ENCODE measurements at places on chromosomes 7 and 10. TPM values are rescaled to one million over a fixed set of nuclear protein-coding genes. Genes with fewer than 3 reads are reported as not detected.
A peak's percentile ranks its signal among the peaks of the same experiment; 100 is the strongest.

Gene ZNRF2
- total RNA-seq = 10.5 TPM

GRCh38 chr7:64890761-64891362 is 12.2 kb upstream of the ZNF273 start:
- no peak for DNase-seq

Gene KCNMA1
- not detected for total RNA-seq

- DNase-seq = no peak
Measured at GRCh38 chr10:75408509-75408875, 6.9 kb upstream of the ZNF503 start.

Gene PLAU
- total RNA-seq = 0.27 TPM

Gene AMPH
- total RNA-seq = not detected

Gene LIPK
- total RNA-seq = not detected

GRCh38 chr10:60870803-60871202 is 73.2 kb downstream of the RHOBTB1 start:
- DNase-seq = no peak

DNA sequence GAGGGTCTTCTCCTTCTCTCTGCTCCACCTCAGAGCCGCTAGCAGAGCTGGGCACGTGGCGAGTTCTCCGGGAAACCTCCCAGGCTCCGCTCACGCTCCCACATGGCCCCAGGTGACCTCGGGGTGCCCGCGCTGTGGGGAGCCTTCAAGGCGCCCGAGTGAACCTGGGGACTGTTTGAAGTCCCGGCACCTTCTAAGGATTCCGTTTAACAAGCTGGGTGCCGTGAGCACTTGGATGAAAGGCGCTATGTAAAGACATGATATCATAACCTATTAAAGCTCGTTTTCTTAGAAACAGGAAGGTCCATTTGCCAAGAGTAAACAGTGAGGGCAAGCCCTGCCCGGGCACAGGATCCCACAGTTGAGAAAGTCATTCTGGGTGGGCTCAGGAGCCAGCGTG is 15.8 kb upstream of the MYL10 start:
- no peak for DNase-seq

DNA sequence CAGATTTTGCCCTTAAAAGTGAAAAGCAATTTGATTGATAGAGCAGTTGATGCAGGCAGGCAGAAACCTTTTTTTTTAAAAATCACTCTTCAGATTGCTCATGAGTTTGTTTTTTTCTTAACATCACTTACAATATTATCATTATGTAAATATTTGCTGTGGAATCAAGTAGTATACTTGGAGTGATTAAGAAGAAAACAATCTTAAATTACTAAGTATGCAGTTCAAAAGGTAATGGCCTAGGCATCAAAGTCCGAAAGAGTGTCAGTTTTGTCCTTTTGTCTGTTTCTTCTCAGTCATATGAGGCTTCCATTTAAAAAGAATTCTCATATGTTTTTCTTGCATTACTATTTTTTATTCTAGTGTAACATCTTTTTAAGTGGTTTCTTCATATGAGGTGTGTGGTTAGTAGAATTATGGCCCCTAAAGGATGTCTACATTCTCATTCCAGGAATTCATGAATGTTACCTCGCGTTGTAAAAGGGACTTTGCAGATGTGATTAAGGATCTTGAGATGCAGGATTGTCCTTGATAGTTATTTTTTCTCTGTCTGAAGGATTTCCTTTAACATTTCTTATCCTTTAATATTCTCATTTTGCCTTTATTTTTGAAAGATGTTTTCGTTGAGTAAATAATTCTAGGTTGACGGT is 44.0 kb downstream of the BICC1 start:
- DNase-seq = no peak

GRCh38 chr10:7428673-7429350 is 18.0 kb upstream of the SFMBT2 start:
- DNase-seq = no peak

GRCh38 chr10:16867556-16867955 is 50.3 kb upstream of the RSU1 start:
- no peak for DNase-seq

Gene DRGX
- not detected for total RNA-seq

GRCh38 chr10:22977751-22978150 is 49.9 kb downstream of the ARMC3 start:
- DNase-seq = no peak

Gene EN2
- total RNA-seq = not detected

Gene MAT1A
- not detected for total RNA-seq

DNA sequence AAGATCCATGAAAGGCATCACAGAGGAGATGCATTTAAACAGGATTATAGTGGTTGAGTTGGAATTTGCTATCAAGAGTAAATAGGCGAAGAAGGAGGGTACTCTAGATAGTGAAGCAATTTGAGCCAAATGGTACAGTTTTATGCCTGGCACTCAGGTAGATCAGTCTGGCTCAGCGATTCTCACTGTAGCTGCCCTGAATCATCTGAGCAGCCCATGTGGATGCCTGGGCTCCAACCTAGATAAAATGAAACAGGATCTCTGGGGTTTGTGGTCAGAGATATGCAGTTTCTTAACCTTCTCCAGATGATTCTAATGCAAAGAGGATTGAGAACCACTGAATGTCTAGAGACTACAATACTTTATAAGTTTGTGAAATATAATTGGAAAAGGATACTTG is 282.0 kb upstream of the FZD1 start:
- DNase-seq = no peak

DNA sequence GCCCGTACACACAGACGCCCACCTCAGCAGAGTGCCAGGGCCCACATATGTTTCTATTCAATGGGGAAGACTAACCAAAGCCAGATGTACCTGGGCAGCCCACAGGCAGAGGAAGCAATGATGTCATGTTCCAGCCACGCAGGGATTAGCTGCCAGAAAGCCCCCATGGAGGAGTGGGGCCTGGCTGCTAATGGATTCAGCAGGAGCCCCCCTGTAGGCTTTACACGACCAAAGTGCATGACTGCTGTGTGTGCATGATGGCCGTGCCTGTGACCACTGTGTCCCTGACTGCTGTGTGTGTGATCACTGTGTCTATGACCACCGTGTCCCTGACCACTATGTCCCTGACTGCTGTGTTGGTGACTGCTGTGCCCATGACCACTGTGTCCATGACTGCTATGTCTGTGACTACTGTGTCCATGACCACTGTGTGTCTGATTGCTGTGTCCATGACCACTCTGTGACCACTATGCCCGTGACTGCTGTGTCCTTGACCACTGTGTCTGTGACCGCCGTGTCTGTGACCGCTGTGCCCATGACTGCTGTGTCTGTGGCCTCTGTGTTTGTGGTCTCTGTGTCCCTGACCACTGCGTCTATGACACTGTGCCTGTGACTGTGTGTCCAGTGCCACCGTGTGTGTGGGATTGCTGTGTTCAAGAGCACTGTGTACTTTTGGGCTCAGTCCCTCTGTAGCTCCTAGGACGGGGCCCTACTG is 409.3 kb downstream of the RPS24 start:
- DNase-seq = no peak

DNA sequence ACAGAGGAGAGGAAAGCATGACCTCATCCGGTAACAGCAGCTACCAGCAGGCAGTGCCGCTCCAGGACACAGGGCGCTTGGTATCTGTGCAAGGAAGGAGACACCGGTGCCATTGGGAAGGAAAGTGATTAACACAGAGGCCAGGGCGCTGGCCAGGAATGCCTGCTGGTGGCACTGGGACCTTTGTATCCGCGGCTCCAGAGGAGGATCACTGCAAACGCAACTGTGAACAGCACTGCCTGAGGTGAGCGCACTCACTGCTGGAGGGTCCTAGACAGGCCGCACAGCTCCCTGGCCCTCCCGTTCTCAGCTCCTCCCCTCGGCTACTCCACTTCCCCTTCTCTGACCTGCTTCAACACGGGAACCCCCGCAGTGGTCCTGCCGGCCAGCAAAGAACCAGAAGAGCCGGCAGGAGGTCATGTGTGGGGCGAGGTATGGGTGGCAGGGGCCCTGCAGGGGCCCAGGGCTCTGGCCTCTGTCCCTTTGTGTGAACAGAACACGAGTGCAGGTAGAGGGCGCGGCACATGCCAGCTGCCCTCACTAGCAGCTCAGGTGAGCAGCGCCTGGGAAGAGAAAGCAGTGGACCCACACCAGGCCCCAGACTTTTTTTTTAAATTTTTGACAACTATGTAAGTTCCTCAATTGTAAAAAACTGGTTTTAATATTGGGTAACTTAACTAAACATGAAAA is 107.6 kb downstream of the VIPR2 start:
- no peak for DNase-seq

- DNase-seq = no peak
Measured at GRCh38 chr10:117254774-117255735, 14.1 kb downstream of the SLC18A2 start.

GRCh38 chr10:52949899-52950298 is 177.3 kb upstream of the MBL2 start:
- DNase-seq = no peak

DNA sequence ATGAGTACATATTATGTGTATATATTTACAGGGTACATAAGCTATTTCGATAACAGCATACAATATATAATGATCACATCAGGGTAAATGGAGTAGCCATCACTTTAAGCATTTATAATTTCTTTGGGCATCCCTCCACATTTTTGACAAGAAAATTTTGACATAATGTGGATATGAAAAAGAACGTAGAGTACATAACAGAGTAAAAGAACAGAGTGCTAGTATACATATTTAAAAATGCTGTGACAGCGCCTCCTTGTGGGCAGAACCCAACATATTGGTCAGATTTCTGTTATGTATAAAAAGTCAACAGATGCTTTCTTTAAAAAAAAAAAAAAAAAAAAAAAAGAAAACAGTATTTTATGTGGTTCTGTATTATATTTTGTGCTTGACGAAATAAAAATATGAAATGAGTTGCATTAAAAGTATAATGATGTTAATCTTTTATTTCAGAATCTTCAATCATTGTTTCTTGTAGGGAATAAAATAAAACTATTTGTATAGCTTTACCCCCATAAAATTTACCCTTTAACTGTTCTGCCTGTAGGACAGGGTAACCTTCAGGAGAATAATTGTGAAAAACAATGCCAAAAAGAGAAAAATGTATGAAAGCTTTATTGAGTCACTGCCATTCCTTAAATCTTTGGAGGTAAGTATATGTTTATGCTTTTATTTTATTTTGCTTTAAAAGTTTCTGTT is 18.3 kb upstream of the HBP1 start:
- DNase-seq = peak; percentile 91
